ENCODE measurements at places on chromosomes 1 and 21.

GRCh38 chr1:160328184-160328583 is 14.9 kb downstream of the COPA start:
- DNase-seq: no peak

DNA sequence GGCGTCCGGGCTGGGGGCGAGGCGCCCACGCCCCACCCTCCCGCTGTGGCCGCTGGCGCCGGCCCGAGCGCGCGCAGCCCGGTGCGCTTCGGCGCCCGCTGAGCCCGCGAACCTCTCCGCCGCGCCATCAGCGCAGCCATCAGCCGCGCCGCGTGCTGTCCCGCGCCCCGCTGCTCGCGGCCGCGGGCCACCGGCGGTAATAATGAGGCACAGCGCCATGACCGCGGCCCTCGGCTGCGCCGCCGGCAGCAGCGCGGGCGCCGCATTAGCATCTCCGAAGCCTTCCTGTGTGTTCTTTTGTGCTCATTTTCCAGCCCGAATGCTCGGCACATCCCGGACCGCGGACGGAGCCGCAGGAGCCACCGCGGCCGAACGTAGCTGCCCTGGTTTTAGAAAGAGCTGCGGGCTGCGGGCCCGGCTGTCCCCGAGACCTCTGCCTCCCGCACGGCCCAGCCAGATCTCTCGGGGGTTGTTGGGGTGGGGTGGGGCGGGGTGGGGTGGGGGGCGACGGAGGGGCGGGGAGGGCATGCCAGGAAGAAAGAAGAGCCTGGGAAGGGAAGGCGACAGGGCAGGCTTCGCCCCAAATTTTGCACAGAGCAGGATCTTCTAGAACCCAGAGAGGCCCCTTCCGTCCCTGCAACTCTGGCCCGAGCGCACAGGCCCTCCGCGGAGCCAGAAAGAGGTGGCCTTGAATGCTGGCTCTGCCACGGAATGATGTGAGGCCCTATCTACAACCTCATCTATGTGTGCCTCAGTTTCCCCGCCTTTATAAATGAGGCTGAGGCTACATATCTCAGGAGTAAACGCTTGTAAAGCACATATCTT is 55.3 kb downstream of the RRAGC start:
- no peak for DNase-seq

- DNase-seq: no peak
These were observed 15.1 kb downstream of the LCA5L start for GRCh38 chr21:39430457-39430856.

DNA sequence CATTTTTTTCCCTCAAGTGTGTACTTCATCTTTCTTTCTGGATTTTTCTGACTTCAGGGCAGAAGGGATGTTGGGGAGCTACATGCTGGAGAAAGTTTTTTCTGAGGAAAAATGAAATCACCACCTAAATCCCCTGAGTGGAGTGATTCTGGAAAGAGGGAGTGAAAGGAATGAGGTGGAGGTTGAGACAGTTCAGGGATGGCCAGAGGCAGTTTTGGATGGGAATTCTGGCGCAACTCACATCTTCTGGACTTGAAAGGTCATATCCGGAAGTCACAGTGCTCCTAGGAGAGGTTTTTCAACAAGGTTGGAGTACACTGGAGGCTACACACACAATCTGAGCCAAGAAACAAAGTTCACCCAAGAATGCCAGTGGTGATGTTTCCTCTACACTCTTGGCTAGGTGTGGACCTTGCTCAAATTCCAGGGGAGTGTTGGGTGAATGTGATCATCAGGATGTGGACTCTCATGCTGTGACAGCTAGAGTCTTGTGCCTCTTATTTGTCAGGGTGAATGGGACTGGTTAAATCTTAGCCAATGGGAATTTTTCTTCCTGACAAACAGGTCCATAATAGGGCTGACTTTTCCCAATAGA is 161.5 kb downstream of the HLX start:
- no peak for DNase-seq

DNA sequence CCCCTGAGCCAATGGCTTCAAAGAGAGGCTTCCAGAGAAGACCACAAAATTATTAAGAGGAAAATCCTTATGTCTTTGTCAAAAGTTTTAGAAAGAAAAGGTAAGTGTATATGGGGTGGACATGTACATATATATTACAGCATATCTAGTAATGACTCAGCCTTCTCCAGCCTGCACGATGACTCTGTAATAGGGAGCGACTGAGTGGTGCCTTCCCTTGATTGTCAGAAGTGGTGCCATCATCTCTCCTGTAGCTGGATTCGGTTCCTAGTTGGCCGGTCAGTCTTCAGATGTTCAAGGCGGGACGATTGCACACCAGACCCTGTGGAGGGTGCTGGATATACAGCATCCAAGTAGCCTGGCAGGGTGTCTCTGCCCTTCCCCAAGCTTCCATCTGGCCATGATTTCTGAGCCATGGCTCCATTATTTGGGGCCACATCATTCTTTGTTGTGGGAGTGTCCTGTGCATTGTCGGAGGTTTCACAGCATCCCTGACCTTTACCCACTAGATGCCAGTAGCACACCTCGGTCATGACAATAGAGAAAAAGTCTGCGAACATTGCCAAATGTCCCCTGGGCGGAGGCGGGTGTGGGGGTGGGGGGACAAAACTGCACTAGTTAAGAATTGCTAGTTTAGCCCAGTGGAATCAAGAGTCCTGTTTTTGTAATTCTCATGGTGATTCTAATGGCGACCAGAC is 206.2 kb upstream of the KAZN start:
- DNase-seq: no peak

GRCh38 chr1:223771469-223771813 is 59.1 kb downstream of the CAPN2 start:
- no peak for DNase-seq

GRCh38 chr1:203569490-203570318 is 56.9 kb upstream of the ATP2B4 start:
- DNase-seq: no peak

DNA sequence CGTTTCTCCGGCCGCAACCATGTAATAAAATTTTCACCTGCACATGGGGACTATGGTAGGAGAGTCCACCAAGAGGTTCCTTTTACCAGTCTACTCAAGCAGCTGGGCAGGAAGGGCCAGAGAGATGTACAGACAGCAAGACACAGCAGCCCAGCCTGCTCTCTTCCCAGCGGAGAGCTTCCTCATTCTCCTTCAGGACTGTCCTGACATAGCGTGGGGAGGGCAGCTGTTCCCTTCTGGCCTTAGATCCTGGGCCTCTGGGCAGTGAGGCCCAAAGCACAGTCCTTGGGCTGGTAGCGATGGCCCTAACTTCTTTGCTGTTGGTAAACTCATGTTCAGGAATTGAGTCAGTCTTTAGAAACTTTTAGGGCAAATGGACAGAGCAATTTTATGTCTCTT is 89.1 kb downstream of the BCAR3 start:
- no peak for DNase-seq

DNA sequence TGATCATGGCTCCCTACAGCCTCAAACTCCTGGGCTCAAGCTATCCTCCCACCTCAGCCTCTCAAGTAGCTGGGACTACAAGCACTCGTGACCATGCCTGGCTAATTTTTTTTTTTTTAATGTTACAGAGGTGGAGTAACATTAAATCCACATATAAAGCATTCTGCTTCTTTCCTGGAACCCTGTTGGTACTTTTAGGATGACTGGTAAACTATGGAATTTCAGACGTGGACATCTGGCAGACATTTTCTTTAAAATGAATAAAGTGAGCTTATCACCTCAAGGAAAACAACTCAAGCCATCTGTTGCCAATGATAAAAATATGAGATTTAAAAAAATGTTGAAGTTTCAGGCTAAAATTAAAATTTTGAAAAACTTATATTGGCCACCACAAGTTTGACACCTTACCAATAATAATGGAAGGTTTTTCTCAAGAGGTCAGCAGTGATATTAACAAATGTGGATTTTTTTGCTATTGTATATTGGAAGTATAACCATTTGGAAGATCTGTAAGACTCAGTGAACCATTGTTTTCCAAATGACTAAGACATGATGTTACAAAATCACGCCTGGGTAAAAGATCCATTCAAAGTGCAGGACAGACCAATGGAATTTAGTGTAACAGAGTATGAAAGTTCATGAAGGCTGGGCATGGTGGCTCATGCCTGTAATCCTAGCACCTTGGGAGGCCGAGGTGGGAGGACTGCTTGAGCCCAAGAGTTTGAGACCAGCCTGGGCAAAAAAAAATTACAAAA is 52.7 kb upstream of the EIF4G3 start:
- DNase-seq: no peak

DNA sequence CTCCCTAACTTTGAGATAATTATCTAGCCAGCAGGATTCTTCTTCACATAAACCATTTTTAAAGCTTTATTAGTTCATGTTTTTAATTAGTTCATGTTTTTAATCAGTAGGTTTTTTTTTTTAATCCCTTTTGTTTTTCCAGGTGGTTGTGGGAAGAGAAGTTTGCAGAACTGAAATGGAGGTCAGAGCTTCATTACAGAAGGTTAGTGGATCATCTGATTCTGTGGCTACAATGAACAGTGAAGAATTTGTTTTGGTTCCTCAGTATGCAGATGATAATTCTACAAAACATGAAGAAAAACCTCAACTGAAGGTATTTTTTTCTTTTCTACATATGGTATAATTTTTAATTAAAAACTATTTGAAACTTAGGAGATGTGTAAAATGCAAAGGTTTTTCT is 59.7 kb downstream of the RABGAP1L start:
- no peak for DNase-seq

DNA sequence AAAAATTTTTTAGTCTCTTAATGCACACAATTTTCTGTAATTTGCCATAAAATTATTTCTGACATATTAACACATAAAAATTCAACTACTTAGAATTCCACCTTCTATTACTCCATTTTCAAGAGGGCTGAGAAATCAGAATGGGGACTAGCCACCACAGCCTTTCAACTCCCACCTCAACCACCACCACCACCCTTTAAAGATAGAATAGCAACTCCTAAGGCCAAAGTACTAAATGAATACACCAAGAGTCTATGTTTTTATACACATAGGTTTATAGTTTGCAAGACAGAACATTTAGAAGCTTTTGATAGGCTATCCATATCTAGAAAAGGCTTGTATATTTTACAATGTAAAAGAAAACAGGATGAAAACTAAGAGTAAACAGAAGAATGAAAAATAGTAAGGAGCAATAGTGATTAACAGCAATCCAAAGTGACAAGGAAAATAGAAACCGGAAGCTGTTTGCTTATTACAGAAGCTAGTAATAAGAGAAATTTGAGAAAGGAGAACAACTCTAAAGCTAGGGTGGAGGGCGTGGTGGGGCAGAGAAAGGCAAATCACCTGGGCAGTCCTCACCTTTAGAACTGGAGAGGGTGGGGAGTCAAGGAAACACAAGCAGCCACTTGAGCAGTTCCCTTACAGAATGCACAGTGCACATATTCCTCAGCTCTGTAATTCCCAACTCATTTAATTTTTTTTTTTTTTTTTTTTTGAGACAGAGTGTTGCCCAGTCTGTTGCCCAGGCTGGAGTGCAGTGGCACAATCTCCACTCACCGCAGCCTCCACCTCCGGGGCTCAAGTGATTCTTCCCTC is 27.7 kb downstream of the EPS15 start:
- DNase-seq: no peak

DNA sequence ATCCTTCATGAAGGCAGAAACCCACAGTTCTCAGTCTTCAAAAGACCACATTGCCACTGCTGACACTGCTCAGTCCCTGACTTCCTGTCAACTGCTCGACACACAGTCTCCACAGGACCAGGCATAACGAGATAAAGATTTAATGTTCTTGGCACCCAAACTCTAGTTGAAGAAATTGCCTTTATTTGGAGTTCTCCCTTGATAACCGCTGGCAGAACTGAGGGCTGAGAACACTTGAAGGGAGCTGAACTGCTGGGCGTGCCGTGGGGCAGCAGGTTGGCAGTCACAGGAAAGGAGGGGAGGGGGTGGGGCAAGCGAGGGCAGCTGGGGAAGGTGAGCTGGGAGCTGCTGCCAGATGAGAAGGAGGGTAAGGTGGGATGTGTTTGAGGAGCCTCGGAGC is 15.9 kb downstream of the HENMT1 start:
- DNase-seq: no peak

- DNase-seq: no peak
These were observed 18.2 kb downstream of the CAP1 start for GRCh38 chr1:40058453-40059337.

- no peak for DNase-seq
These were observed 162.0 kb downstream of the RUNX1 start for GRCh38 chr21:34887105-34887442.

GRCh38 chr21:44259082-44259705 is 2.5 kb downstream of the DNMT3L start:
- DNase-seq: no peak

GRCh38 chr1:239084459-239085080 is 301.8 kb upstream of the CHRM3 start:
- DNase-seq: no peak

DNA sequence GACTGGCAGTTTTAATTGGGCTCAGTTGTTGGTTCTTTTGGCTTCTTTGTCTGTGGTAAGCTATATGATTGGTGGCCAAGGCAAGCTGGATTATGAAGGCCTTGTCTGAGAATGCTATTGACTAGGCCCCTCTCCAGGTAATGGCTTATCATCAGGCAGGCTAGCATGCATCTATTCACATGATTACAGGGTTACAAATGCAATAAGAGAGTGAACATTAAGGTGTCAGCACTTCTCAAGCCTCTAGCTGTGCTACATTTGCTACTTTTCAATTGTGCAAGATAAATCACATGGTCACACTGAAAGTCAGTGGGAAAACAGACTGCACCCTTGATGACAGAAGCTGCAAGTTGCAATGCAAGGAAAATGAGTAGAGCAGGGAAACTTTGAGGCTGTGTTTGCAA is 550.9 kb upstream of the TMPRSS15 start:
- no peak for DNase-seq

DNA sequence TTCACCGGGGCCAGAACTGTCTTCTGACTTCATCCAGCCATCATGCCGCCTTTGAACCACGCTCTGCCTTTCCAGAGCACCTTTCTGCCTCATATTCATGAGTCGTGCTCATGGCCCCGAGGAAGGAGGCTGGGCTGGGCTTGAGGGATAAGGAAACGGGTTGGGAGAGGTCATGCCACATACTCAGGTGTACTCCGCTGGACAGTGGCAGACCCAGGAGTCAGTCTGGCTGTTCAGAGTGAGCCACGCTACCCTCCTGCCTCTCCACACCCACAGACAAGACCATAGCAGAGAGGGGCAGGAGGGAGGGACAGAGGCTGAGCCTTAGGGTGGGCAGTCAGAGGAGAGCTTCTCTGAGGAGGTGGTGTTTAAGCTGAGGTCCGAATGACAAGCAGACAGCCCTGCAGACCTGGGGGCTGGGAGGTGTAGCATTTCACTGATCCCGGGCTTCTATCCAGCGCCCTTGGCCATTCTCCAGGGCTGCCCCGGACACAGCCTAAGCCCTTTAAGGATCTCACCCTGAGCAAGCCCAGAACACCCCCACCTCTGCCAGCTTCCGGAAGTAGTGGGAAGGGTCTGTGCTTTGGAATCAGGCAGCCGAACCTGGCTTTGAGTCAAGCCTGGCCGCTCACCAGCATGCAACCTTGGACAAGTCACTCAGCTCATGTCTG is 102.3 kb downstream of the LACTBL1 start:
- DNase-seq: no peak

GRCh38 chr1:2049225-2049717 is 940 bp upstream of the PRKCZ start:
- DNase-seq: no peak

DNA sequence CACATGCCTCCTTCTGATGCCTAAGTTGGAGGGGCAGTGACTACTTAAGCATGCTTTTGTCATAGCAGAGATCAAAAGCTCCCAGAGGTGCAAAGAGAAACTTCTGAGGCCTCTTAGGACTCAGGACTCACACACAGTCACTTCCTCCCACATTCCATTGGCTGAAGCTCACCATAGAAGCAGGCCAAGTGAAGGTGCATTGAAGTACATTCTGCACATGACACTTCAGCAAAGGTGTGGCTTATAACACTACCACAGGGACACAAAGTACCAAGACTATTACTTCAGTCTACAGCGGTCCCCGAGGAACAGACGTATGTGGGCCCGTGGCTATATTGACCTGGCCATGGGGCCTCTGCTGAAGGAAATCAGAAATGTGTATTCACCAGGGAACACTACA is 2.5 kb upstream of the POGK start:
- DNase-seq: no peak

All from GOT3 (cell line).